ENCODE measurements at places on chromosomes 16 and 17.
A peak's percentile ranks its signal among the peaks of the same experiment; 100 is the strongest.

- no peak for DNase-seq
These were observed 35.7 kb upstream of the DHRS7B start for GRCh38 chr17:21090902-21091618.

- DNase-seq: no peak
These were observed 43.5 kb upstream of the MNT start for GRCh38 chr17:2444382-2444781.

GRCh38 chr16:71807905-71808592 is 585 bp downstream of the AP1G1 start:
- no peak for DNase-seq

DNA sequence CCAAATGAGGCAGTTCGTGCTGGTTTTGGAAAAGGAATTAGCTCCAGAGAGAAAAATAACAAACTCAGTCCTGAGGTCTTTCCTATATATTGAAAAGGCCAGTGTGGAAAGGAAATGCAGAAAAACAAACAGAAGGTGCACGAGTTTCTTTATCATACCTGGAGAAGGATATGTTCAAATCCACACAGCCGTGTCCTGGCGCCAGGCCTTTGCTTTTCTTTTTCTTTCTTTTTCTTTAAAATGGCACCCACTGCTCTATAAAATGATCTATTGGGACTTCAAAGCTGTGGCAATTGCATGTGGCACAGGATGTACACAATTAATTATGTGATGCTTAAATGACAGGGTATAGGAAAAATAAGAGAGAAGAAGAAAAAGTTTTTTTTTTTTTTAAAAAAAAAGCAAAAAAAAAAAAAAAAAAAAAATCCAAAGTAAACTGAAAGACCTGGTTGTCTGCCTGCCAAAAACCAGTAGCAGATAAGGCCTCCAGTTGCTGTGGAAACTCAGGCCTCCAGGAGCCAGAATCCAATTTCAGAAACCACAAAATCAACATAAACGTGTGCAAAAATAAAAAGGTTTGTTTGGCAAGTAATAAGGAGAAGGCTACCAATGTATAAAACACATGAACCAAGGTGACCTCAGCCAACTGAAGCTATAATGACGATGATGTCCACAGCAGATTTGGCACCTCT is 957.6 kb upstream of the SOX9 start:
- DNase-seq: peak; percentile 33

GRCh38 chr16:75256696-75257343 is 5.4 kb upstream of the BCAR1 start:
- DNase-seq: no peak

DNA sequence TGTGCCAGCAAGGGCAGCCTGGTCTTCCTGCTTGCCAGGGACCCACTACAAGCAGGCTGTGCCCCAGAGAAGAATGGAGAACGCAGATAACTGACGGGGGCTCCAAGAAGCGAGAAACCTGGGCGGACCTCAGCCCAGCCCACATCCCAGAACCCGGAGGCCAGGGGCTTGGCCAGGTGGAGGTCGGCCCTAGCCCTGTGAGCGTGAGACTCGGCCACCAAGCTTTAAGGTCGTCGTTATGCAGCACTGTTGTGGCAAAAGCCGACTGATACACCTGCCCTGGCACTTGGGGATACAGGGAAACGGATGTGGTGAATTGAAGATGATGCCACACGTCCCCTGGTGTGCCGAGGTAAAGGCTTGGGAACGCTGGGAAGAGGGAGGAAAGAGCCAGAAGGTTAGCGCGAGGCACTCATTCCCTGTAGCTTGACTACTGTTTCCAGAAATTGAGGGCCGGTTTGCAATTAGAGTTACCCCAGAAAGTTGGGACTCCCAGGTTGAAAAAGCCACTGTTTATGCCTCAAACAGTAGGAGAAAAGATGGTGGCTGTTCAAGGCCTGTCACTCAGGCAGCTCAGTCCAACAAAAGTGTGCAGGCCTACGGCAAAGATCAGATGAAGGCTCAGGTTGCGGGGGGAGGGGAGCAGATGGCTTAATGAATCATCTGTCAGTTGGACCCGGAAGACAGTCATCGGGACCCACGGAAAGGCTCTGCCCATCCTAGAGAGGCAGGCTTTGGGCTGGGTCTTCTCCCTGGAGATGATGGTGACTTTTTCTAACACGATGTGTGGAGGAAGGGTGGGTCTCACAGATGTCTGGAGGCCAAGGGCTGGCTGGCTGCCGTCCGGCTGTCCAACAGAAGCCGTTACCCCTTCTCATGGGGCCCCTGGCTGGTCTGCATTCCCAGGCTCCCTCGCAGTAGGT is 45.6 kb upstream of the BAHCC1 start:
- no peak for DNase-seq

DNA sequence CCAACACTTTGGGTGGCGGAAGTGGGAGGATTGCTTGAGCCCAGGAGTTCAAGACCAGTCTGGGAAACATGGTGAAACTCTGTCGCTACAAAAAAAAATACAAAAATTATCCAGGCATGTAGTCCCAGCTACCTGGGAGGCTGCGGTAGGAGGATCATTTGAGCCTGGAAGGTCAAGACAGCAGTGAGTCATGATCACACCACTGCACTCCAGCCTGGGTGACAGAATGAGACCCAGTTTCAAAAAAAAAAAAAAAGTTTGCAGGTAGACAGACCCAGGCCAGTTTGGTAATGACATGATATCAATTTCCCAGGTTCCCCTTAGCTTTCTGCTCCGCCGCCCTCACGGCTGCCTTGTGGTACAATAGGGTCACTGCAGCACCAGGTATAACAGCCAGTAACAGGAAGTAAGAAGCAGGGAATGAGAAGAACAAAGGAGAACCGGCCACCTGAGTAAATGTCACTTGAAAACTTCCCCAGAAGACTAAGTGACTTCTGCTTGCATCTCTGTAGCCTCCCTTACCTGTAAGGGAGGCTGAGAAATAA is 201.2 kb upstream of the HSBP1 start:
- DNase-seq: no peak

DNA sequence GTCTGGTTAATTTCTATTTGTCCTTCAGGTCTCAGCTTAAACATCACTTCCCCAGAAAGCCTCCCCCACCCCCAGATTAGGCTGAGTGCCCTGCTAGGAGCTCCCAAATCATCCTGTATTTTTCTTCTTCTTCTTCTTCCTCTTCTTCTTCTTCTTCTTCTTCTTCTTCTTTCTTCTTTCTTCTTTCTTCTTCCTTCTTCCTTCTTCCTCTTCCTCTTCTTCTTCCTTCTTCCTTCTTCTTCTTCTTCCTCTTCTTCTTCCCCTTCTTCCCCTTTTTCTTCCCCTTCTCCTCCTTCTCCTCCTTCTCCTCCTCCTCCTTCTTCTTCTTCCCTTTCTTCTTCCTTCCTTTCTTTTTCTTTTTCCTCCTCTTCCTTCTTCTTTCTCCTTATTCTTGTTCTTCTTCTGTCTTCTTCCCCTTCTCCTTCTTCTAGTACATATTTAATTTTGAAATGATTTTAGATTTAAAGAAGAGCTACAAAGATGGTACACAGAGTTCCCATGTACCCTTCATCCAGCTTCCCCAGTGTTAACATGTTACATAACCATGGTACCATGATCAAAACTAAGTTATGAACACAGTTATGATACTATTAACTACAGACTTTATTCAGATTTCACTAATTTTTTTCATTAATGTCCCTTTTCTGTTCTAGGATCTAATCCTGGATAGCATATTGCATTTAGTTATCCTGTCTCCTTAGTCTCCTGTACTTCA is 27.1 kb upstream of the DHX40 start:
- DNase-seq: no peak

DNA sequence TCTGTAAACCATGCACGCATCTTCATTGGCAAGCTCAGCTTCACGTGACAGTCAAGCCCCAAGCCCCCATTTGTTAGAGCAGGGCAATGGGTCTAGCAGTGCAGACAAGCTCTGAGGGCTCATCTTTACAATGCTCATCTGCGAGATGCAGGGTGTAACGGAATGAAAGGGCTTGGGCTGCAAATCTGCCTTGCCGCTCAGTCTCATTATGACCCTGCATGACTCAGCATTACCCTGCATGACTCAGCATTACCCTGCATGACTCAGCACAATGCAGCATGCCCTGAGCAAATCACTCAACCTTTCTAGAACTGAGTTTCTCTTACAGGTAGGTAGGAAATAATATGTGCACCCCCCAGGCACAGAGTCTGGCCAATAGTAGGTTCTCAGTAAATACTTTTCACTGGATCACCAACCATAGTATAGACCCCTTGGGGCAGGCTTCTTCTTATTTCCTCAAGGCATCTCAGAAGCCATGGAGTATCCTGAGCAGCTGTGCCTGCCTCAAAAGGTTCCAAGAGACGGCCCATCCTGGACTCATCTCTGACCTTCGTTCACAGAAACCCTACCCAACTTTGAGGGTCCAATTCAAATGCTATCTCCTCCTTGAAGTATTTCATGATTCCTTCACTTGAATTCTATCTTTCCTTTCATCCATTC is 391.3 kb upstream of the CDH5 start:
- no peak for DNase-seq

DNA sequence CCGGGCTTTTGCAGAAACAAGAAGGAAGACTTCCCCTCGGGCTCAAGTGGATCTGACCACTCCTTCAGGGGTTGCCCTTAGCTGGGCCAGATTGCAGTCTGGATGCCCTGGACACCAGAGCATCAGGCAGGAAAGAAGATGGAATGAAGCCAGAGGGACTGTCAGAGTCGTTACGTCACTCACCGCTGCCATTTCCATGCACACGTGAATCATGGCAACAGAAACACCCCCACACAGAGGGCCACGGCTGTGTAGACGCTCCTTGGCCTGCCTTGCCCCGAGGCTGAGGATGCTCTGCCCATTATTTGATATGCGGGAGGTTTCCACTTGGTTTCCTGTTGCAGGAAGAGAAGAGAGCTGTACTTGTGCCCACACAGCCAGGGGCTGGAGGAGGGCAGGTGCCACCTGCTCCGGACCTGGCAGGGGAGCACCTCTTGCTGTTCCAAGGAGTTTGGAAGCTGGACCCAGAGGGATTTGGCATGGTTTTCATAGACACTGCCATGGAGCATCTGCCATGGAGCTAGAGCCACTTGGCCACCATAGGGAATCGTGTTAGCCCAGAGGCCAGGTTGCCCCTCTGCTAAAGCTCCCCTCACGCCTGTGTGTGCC is 29.4 kb downstream of the RBFOX3 start:
- DNase-seq: no peak

- no peak for DNase-seq
These were observed 50.2 kb upstream of the NDRG4 start for GRCh38 chr16:58449768-58450167.

- DNase-seq: no peak
These were observed 66.1 kb upstream of the DNAH17 start for GRCh38 chr17:78643326-78643725.

DNA sequence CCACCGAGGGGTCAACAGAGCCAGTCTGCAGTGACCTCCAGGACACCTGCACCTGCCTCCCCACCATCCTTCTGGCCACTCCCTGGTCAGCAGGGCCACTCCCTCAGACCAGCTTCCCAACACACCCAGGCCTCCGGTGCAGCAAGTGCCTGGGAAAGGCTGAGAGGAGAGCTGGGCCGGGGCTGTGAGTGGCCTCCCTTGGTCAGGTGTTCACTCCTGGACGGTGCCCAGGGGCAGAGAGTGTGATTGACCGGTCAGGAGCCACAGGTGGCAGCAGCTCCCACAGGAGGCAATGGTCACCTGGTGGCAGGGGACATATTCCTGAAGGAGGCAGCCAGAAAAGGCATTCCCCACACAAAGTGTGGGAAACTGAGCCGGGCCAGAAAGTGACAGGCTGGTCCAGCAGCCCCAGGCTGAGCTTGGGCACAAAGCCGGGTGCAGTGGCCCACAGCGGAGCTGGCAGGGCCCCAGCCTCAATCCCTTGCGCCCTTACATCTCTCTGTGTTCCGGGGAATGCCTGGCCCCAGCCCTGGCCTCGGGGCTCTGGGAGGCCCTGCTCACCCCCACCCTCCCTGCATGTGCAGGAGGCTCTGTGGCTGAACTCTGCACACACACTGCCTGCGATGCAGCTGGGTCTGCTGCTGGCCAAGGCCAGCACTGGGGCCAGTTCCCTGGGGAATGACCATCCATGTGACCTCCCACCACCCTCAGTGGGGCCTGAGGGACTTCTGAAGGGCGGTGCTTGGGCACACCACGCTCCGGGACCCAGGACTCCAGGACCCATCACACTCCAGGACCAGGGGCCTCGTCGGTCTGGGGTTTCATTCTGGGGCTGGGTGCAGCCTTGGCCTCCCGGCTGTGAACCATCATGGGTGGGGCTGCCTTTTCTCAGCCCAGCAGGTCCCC is 1.2 kb upstream of the C17orf99 start:
- no peak for DNase-seq

- no peak for DNase-seq
These were observed 1.4 kb upstream of the CA7 start for GRCh38 chr16:66842765-66843164.

GRCh38 chr17:6421700-6422604 is 13.0 kb downstream of the AIPL1 start:
- DNase-seq: peak; percentile 20

GRCh38 chr16:3992297-3993051 is 112.0 kb upstream of the CREBBP start:
- no peak for DNase-seq

- no peak for DNase-seq
These were observed 3.9 kb upstream of the CACNG4 start for GRCh38 chr17:66960613-66961012.

DNA sequence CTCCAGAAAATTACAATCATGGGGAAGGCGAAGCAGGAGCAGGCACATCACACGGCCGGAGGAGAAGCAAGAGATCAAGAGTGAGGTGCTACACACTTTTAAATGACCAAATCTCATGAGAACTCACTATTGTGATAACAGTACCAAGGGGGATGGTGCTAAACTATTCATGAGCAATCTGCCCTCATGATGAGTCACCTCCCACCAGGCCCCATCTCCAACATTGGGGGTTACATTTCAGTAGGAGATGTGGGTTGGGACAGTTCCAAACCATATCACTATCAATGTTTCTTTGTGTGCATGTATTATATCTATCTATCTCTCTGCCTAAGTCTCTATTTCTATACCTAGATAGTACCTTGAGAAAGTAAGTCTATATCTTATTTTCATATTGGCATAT is 724.8 kb downstream of the CDH11 start:
- DNase-seq: no peak

DNA sequence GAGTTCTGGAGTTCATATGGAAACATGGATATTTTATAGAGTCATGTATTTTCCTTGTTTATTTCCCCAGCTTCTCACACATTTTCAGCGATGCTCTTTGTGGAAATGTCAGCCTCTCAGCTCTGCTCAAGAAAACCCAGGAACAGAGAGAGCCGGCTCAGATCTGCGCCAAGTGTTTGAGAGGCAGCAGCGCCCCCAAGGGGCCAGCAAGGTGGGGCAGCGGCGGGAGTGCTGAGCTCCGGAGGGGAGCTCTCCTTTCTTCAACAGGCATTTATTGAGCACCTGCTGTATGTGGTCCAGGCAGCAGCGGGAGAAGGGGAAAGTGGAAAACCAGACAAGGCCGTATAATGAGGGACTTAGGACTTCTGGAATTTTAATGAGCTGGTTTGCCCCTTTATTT is 421.1 kb upstream of the C16orf82 start:
- DNase-seq: no peak

DNA sequence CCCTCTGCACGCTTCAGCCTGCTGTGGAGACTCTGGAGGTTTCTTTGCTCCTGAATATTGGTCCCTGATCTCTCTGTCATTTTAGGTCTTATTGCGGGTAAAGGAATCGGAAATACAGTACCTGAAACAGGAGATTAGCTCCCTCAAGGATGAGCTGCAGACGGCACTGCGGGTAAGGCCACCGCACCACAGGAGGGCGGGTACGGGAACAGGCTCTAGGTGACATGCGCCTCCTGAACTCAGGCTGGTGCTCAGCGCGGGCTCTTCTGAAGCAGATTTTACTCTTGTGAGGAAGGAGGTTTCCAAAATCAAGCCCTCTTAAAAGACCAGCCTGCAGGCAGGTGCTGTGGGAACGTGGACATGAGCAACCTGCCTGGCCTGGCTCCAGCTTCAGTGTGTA is 29.8 kb downstream of the PLD6 start:
- DNase-seq: no peak
